Spinal cord (tissue), 10 donors: ENCODE measurements at places on chromosomes 3 and 15. TPM values are rescaled to one million over a fixed set of nuclear protein-coding genes. Genes with fewer than 3 reads are reported as not detected.

EIF4A2 gene
- total RNA-seq: 660 TPM

GOLGA8S gene
- 1.1 TPM for total RNA-seq

ISLR gene
- total RNA-seq: 80.7 TPM

IRAK2 gene
- total RNA-seq: 6.1 TPM

STRIT1 gene
- 0.59 TPM for total RNA-seq
